Stimulated activated CD4-positive, alpha-beta T cell treated with anti-CD3 and anti-CD28 coated beads, TNF-alpha, amount 100 ng/mL, for 48 hours (primary cell): ENCODE measurements at places on chromosomes 5 and 9.

- no peak for DNase-seq
Measured at GRCh38 chr5:140664030-140664358, 710 bp upstream of the WDR55 start.

DNA sequence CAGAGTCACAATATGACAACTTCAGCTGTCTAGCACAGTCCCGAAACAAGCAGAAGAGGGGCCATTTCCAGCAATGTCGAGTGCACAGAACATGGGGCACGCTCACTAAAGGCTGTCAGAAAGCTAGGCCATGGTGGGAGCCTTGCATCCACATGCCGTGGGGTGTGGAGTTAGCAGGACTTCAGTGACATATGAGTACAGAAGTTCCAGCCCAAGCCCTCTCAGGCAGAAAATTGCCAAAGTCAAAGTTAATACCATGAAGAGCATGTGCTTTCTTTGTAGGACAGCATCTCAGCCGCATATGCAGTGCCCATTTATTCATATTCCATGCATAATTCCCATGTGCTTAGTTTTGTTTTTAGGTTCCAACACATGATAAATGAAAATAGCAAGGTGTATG, 26.7 kb downstream of the ECM2 start:
- no peak for DNase-seq

- no peak for DNase-seq
Measured at GRCh38 chr9:15423231-15423985, 732 bp downstream of the SNAPC3 start.

DNA sequence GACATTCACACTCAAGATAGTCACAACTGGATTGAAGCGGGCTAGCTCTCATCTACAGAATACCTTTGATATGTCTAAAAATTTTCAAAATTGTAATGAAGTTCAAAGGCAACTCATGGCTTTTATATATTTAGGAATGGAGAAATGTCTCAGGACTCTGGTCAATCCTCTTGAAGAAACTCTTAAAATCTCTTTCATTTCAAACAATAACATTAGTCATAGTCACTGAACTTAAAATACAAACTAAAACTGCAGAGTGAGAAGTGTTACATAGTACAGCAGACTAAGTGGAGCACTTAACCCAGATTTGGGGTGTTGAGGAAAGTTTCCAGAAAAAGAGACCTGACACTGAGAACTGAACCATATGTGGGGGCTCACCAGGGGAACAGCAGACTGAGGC, 20.7 kb downstream of the FANCC start:
- no peak for DNase-seq

DNA sequence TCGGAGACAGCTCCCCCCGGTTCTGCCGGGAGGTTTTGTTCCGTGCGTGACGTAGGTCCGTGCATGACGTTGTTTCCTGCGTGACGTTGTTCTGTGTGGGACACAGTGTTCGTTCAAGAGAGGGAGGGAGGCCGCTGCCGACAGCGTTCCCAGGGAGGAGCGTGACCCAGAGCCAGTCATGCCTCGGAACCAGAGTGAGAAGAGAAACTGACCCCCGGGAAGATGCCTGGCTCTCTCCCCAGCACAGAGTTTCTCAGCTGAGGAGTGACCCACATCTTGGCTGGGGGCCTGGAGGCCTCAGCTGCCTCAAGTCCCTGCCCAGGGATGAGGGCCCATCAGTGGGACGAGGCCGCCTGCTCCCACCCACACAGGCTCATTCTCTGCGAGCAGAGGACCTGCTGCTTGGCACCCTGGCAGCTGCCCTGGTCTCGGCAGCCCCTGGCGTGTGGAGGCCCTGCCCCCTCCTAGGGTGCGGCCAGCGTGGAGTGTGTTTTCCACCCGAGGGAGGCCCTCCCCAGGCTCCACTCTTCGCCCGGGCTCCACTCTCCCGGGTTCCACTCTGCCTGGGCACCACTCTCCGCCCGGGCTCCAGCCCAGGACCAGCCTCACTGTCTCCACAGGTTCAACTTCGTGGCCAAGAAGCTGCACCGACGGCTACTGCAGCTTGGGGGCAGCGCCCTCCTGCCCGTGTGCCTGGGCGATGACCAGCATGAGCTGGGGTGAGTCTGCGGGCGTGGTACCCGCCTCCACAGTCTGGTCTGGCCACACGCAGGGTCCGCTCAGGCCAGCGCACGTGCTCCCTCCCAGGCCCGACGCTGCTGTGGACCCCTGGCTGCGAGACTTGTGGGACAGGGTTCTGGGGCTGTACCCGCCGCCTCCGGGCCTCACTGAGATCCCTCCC, 7.9 kb downstream of the NDOR1 start:
- no peak for DNase-seq

DNA sequence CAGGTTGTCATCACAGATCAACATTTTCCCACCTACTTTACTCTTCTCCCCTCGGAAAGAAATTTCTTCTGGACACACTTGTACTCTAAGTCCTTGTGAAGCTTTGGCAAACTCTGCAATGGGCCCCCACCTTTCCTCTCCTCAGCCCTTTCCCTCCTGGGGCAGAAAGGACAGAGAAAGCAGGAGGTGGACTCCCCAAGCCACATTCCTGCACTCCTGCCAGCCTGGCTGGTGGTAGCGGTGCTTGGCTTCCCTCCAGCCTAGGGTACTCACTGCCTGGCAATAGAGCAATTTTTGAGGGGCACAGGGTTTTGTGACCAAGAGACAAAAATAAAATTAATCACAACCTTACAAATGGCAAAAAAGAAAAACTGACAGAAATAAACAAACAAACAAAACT, 451.4 kb downstream of the ZSWIM6 start:
- DNase-seq: no peak

- DNase-seq: no peak
Measured at GRCh38 chr9:126709241-126709640, 95.5 kb downstream of the LMX1B start.

DNA sequence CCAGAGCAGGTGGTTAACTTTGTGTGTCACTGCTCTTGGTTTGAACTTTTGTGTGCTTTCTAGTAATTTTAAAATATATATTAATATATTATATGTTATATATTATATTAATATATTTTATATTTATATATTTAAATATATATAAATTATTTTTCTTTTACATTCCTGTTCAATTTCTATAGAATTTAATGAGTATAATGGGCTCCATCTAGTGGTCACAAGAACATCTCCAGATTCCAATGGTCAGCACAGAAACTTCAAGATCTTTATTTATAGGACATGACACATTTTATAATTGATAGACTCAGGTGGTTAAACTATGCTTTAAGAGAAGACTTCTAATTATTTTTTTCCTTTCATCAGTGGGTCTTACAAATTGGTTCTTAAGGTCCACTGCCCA, 39.1 kb downstream of the COL23A1 start:
- no peak for DNase-seq
